ENCODE measurements at places on chromosomes 16 and 17.
A peak's percentile ranks its signal among the peaks of the same experiment; 100 is the strongest.

GRCh38 chr17:9725575-9725974, 65.8 kb downstream of the DHRS7C start:
- DNase-seq, result no peak

DNA sequence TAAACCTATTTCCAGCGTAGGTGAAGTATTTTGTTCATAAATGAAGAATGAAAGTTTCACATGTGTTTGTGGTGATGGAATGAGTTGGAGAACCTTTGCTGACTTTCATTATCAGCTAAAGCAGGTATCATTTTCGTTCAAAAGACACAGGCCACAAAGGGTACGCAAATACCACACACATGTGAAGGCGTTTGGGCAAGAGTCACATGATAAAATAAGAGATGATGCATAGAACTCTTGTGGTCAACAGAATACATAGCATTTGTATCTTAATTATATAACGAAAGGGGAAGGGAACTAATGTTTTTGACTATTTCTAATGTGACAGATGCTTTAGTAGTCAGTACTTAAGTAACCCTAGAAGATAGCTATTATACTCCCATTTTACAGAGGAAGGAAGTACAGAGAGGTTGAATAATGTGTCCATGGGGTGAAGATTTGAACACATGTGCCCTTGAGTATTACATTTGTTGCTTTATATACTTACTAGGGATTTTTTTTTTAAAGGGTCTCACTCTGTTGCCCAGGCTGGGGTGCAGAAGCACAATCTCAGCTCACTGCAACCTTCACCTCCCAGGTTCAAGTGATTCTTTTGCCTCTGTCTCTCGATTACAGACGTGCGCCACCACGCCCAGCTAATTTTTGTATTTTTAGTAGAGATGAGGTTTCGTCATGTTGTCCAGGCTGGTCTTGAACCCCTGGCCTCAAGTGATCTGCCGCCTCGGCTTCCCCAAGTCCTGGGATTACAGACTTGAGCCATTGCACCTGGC, 4.8 kb downstream of the RPA1 start:
- no peak for DNase-seq

DNA sequence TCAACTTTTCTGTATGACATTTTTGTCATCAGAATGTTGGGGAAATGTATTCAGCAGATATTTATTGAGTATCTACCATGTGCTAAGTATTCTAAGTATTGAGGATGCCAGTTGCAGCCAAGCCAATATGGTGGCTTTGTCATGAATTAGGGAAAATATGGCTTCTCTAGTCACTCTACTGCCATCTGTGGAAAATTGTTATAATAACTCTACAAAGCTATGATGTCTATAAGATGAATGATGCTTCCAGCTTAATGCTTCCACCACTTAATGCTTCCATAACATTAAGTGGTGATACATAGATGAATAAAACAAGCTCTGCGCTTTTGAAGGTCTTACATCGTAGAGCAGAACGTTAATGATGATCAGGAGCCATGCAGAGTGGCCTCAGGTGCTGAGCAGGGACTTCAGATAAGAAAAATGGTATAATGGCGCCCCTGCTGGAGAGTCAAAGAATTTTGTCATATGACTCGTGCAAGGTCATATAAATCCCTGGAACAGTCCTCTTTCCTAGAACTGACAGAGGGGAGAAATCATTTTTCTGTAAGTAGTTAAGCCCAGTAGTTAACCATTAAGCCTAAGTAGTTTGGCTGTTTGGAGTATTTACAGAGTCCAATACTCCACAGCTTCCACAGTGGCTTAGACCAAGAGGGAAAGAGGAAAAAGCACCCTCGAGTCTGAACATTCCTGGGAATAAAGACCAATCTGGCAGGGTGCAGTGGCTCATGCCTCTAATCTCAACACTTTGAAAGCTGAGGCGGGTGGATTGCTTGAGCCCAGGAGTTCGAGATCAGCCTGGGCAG, 2.7 kb upstream of the TMIGD1 start:
- peak; percentile 49 for DNase-seq

DNA sequence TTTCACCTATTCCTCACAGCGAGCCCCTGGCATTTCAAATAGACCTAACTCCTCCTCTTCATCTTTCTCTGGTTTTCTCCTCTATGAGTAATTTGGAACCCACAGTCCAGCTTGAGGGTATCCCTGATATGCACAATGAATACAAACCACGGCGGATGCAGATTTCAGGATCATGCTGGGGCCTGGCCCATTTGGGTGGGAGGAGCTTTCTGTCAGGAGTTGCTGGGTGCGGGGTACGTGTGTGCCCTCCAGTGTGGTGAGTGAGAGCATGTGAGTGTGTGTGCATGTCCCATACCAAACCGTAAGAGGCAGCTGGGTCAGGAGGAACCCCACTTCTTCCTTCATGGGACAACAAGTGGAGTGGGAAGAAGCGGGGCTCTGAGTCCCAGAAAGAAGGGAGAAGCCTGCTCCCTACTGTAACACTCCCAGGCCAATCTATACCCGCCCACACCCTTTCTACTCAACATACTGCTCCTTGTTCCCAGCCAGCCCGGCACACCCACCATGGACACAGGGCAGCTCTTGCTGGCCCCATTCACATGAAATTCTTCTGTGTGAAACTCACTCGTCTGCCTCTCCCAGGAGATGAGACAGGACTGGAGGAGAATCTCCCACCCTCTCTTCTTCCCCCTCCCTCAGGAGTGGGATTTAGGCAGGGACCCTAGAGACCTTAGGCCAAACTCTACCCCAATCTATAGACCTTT, 18.4 kb downstream of the CNTNAP1 start:
- DNase-seq, result no peak

GRCh38 chr17:64661726-64661975, 456 bp downstream of the SMURF2 start:
- no peak for DNase-seq

GRCh38 chr17:42081516-42082129, 16.6 kb downstream of the ZNF385C start:
- no peak for DNase-seq

DNA sequence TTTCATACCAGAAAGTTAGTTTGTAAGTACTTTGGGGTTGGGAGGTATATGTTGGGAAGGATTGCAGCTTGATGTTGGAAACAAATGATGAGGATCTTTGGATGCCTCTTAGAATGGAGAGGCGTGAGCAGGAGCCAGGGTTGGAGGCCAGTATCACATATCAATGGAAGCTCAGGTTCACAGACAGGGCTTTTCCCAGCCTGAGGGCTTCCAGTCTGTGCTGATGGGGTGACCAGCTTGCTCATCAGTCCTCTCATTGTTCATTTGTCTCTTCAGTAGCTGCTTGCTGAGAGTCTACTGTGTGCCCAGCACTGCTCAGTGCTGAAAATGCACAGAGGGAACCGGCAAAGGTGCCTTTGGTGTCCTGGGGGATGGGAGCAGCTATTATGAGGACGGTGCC, 5.8 kb downstream of the DNAAF1 start:
- DNase-seq, result no peak

DNA sequence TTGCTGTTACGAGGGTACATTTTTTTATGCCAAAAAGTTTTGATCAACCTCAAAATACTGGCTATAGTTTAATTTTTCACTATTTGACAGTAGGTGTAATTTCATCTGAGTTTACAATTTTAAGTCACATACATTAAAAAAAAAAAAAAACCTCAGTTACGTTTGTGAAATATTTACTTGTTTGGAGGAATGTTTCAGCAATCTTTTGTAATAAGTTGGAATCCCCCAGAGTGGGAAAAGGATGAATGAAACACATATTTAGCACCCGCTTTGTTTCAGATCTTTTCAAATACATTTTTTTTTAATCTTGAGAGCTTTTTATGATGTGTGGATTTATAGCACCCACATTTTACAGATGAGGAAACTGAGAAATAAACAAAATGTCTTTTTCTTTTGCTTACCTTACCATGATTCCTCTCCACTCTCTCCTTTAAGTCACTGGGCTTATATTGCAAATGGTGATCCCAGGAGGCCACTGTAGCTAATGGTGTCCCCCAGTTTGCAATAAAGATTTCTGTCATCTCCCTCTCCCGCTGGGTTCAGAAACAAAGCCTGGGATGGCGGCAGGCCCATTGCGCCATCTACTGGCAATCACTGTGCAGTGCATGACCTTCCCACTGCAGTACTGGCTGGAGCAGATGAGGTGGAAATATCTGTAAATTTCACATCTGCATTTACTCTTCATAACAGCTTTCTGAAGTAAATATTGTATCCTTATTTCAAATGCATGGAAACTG, 27.7 kb downstream of the TBC1D3B start:
- peak; percentile 49 for DNase-seq

DNA sequence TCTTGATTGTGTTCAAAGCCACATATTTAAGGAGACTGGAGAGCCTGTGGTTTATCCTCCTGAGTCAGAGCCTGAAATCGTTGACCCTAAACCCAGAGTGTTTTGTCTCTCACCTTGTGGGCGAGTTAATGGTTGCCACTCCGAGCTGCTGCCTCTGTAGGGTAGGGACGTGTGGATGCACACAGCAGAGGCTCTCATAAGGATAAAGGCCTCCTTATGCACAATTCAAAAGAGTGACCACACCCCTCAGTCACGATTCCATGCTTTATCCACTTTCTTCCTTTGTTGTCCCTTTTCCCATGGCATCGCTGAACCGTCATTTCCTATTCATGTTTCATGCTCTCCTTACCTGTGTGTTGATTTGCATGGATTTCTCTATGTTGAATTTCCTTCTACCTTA, 805.0 kb upstream of the RBFOX1 start:
- no peak for DNase-seq

DNA sequence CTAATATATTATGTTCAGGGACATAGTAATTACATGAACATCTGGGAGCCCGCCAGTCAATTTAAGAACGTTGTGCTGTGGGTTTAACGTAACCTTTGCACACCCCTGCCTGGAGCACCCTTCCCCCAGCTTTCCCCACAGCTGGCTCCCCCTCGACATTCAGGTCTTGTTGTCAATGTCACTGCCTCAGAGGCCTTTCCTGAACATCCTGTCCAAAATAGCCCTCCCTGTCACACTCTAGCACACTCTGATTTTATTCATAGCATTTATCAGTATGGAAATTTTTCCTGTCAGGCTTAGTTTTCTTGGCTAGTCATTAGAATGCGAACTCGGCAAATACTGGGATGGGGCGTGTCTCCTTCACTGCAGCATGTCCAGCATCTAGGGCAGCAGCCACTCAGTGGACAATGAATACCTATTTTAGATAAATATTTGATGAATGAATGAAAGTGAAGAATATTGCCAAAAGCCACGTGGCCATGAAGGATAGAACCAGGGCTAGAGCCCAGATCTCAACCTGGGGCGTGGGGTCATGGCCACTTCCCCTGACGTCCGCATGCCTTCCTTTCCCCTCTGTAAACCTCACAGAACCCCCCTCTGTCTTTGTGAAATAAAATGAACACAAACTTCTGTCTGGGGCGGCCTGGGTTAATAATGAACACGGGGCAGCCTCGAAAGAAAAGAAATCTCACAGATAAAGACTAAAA, 10.5 kb downstream of the PIK3R6 start:
- DNase-seq, result no peak

DNA sequence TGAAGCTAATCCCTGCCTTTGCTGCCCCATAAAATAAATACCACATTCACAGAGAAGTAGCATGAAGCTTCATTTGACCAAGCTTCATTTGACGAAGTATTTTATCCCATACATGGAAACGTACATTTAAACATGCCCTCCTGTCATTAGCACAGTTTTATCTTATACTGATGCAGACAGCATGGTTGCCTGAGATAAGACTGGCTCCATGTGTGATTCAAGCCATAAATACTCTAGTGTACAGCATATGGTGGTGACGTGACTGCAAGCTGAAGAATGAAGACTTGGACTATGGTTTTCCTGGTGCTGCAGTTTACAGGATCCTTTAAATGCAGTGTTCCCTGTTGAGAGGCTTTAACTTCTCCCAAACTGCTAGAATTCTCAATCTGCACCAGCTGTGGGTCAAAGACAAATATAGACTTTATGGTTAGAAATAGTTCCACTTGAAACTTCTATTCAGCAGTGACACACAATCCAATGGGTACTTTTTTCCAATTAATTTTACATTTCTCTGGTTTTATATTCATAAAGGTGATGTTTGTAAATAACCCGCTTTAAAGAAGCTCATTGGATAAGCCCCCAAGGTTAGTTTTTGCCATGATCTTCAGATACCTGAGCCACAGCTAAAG, 64.9 kb downstream of the CYB561 start:
- DNase-seq, result no peak

GRCh38 chr17:39074676-39075075, 76.8 kb downstream of the PLXDC1 start:
- no peak for DNase-seq

DNA sequence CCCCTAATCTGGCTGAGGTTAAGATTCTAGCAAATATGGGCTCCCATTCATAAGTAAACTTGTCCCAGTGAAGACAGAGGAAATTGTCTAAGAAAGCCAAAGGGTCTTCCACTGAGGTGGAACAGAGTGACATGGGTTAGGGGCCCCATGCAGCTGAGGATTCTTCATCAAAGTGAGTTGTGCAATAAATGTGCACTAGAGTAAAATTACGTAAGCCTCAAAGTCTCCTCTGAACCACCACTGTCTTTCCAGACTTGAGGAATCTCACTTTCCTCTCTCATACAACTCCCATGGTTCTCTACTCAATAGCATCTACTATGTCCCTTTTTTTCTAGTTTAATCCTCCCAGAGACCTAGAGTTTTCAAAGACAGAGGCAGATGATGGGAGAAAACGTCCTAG, 132.4 kb downstream of the CA10 start:
- no peak for DNase-seq

- peak; percentile 50 for DNase-seq
These were observed 118.0 kb upstream of the ZNF469 start for GRCh38 chr16:88264641-88265285.

GRCh38 chr17:43475494-43476089, 8.2 kb upstream of the DHX8 start:
- DNase-seq, result no peak

GRCh38 chr16:26189536-26189935, 497.8 kb downstream of the HS3ST4 start:
- DNase-seq, result no peak

GRCh38 chr16:14524979-14525378, 105.1 kb downstream of the PARN start:
- no peak for DNase-seq

GRCh38 chr16:67709050-67709449, 10.1 kb downstream of the GFOD2 start:
- no peak for DNase-seq

DNA sequence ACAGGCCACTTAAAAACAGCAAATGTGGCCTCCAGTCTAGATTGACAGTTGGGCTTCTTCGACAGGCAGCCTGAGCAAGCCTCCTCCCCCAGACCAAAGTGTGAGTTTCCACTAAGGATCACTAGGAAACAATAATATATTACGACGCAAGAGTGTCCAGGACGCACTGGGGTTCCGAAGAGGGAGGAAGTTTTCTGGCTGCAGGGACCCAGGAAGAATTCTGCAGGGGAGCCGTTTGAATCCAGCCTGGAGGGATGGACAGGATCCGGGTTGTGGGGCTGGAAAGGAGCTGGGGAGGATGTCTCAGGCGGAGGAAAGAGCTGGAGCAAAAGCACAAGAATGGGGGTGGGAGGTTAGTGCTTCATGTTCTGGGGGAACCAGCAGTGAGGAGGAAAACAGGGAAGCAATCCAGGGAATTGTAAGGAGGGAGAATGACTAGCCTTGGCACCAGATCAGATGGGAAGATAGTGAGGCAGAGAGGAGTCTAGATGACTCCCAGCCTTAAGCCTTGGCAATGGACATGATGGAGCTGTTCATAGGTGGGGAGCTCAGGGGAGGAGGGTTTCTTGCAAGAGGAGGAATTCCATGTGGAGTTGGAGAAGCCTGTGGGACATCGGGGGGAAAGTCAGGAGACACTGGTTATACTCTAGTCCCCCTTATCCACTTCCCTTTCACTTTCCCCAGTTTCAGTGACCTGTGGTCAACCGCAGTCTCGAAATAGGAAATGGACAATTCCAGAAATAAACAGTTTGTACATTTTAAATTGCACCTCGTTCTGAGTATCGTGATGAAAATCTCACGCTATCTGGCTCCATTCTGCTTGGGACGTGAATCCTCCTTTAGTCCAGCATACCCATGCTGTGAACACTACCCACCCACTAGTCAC, 26.6 kb downstream of the NGFR start:
- DNase-seq, result no peak
